Activated CD8-positive, alpha-beta memory T cell treated with anti-CD3 and anti-CD28 coated beads, Interleukin-2, amount 50 U/mL, for 4 hours (primary cell): ENCODE measurements at places on chromosomes 1 and 21.

DNA sequence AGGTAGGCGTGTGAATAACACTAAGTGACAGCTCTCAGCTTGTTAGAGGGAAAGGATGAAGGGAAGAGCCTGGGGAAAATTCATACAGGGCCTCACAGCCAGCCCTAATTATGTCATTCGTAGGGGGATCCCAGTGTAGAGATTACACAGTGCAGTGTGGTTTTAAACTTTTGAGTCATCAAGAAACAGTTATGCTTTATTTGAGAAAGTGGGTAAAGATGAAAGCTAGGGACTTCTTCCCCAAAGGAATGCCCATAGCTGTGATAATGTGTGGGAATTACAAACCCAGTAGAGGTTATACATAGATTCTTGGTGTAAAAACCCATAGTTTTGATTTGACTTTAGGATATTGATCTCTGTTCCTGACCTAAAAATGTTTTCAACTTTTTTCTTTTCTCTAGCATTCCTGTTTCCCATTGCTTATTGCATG, 1.9 kb downstream of the TTF2 start:
- no peak for DNase-seq

DNA sequence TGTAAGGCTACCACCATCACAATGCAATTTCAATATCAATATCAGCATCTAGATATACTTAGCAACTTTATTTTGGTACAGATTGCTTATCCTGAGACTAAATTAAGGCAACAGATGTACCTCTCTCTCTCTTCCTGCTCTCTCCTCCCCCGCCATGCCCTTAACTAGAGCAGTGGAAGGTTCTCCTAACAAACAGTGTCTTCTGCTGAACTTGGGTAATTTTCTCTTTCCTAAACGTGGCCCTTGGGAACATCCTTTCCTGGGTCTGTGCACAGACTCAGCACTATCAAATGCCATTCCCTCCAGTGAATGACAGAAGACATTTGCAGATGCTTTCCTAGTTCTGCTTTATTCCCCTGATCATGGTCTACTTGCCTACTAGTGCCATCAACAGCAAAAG, 85.6 kb upstream of the TTC39A start:
- no peak for DNase-seq

DNA sequence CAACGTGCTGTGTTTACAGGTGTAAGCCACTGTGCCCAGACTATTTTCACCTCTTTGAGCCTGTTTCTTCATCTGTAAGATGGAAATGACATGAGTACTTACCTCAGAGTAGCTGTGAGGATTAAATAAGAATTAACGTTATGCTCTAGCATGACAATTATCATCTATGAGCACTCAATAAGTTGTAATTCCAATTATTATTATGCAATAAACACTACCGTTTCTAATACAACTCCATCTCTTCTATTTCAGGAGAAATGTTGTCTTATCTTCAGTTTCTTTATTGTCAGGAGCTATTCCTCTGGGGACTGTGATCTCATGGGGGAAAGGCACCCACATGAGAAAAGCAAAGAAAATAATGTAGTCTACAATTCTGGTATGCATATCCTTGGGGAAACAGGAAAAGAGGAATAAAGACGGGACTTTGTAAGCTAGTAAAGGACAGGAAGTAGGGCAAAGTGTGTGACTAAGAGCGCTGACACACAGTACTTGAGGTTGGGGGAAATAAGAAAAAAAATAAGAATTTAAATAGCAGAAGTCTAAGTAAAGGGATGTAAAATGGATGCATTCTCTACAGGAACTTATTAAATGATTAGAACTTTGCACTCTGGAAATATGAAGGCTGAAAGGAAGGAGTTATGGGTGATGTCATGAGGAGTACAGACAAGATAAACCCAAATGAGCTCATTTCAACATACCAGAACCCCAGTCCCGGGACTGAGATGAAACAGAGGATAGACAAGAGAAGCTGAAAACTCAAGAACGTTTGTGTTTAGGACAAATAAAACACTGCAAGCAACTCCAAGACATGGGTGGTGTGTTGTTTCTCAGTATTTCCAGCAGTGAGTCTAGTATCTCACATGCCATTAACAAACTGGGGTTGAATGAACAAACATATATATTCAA, 9.8 kb downstream of the PHC2 start:
- no peak for DNase-seq

- DNase-seq, result no peak
Observed at GRCh38 chr1:215263636-215264035, 181.1 kb downstream of the KCNK2 start.

- no peak for DNase-seq
Observed at GRCh38 chr21:28779914-28780313, 212.8 kb downstream of the LTN1 start.

- DNase-seq, result no peak
Observed at GRCh38 chr1:235588916-235589515, 60.6 kb downstream of the GNG4 start.

- DNase-seq, result no peak
Observed at GRCh38 chr1:29671446-29672356, 435.4 kb downstream of the PTPRU start.

- no peak for DNase-seq
Observed at GRCh38 chr1:237074371-237075117, 32.6 kb downstream of the RYR2 start.
